ENCODE measurements at places on chromosomes 7 and 10. TPM values are rescaled to one million over a fixed set of nuclear protein-coding genes. Genes with fewer than 3 reads are reported as not detected.

- no peak overlapping the region for H3K27ac ChIP-seq
- H3K36me3 ChIP-seq, result no peaks in the 10 kb centered on the region
- DNase-seq, result no peak
- no peaks in the 10 kb centered on the region for H3K27me3 ChIP-seq
- H3K4me3 ChIP-seq, result no peak overlapping the region
Observed at GRCh38 chr10:26528048-26528447, 89.9 kb downstream of the APBB1IP start.

DNA sequence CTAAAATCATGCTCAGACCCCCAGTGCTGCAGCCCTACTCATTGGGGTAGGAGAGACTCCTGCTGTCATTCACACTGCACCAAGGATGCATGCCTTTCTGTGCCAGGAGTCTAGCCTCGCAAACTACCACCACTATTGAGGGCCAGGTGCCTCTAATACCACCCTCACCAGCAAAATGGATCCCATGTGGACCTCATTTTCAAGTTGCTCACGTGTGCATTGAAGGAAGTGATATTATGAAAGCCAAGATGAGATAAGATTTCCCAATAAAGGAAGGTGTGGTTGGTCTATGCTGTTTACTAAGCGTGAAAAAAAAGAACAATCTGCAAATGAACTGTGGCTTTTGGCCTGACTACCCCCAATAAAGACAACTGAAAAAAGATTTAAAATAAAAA is 7.2 kb upstream of the LAMTOR4 start:
- no peaks in the 10 kb centered on the region for H3K36me3 ChIP-seq
- DNase-seq, result no peak
- H3K4me1 ChIP-seq, result no peaks in the 10 kb centered on the region
- no peak overlapping the region for H3K27ac ChIP-seq
- no peak overlapping the region for H3K4me3 ChIP-seq

Gene PRSS37
- not detected for total RNA-seq

Gene EPO
- total RNA-seq, result not detected

Gene AKR1C1
- 72.2 TPM for total RNA-seq

Measured in fibroblast of lung (primary cell).